ENCODE measurements at places on chromosomes 4 and X.

GRCh38 chr4:118829107-118829506 lies 6.8 kb downstream of the SEC24D start:
- DNase-seq: no peak

- no peak for DNase-seq
Observed at GRCh38 chrX:149916745-149917392, 12.5 kb upstream of the HSFX4 start.

DNA sequence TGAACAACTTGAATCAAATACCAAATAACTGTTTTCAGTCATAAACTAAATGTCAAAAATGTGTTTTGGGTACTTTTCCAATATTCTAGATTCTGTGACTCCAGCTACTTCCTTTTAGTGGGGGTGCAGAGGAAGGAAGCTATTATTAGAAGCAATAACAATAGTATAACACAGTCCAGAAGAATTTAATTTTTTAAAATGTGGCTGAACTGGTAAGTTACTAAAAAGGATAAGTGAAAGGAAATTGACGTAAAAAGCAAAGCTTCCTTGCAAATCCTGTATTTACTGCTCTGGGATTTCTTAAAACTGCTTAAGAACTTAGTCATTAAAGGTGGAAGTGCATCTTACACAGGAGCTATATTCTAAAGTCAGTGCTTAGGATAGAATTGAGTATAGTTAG lies 53.2 kb downstream of the MOSPD2 start:
- DNase-seq: no peak

DNA sequence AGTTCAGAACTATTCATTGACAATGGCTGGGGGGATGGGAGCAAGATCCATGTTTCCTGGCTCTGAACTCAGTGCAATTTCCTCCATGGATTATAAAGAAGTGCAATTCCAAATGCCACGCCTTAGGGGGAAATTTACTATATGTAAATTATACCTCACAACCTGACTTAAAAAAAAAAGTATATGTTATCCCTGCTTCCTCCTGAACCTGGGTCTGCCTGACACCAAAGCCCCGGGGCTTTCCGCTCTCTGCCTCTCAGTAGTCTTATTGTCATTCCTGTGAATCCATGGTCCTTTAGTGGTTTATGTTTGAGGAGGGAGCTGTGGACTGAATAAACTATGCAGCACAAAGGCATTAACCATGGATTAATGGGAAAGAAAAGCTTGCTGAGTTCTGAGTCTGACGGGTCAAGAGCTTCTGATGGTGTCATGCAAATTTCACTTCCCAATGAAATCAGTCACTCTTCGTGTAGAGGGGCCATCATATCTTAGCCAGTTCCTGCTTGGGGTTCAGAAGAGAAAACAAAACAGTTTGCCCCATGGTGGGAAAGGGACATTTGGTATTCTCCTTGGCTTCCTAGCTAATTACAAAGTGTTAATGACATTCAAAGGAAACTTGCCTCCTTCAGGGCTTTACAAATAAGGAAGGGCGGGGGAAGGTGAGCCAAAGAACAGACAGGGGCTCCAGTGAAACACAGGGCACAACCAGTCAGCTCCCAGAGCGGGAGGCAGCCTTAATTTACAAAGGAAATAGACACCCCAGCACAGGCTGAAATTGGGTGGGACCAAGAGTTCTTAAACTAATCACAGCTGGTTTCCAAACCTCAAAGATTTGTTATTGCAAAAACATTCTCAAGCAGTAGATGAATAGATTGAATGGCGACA lies 14.3 kb downstream of the FAM9C start:
- DNase-seq: peak; percentile 57

GRCh38 chr4:2066571-2067445 lies 7.7 kb downstream of the NAT8L start:
- DNase-seq: no peak

DNA sequence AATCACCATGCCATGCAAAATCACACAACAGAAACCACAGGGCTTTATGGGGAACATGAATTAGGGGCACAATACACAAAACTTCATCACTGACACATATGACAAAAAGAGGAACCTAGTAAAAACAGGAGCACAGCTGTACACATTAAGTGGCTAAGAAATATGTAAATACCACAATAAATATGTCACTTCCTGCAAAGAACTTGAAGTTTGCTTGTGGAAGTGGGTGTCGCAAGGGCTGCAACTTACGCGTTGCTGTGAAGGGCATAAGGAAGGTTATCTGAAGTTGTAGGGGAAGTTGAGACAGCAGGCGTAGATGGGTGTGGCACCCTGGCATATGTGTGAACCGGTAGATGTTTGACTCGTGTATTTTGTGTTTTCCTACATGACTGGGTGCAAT lies 42.4 kb downstream of the CLCN4 start:
- peak; percentile 49 for DNase-seq

- DNase-seq: no peak
Observed at GRCh38 chr4:7367864-7368277, 66.9 kb downstream of the PSAPL1 start.

- peak; percentile 16 for DNase-seq
Observed at GRCh38 chrX:132837967-132838366, 120.5 kb downstream of the HS6ST2 start.

DNA sequence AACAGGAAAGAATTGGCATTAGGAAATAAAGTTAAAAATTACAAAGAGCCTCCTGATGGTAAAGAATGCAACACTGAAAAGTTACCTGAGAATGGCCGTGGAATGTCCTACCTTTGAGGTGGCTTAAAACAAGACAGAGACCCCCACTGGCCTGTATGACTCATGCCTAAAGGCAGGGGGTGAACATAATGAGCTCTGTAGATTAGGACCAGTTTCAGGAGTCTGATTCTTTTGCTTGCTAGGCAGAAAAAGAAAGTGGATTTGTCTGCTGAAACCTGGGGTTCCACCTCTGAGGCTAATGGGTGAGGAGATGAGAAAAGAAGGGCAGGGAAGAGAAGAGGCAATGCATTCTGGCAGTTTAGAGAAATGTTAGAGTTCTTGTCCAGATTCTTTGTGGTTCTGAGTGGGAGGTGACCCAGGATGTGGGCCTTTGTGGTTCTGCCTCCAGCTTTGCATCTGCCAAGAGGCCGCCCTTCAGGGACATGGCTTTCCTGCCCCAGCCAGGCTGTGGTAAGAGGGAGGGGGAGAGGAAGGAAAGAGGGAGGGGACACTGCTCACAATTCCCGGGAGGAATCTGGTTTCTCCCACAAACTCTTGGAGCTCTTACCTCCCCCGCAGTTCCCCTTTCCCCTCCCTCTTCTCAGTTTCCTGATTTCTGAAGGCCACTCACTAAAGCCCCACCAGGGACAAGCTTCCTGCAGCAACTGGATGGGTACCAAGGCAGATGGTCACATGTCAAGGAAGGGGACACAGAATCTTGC lies 109.6 kb downstream of the EFNB1 start:
- peak; percentile 71 for DNase-seq

DNA sequence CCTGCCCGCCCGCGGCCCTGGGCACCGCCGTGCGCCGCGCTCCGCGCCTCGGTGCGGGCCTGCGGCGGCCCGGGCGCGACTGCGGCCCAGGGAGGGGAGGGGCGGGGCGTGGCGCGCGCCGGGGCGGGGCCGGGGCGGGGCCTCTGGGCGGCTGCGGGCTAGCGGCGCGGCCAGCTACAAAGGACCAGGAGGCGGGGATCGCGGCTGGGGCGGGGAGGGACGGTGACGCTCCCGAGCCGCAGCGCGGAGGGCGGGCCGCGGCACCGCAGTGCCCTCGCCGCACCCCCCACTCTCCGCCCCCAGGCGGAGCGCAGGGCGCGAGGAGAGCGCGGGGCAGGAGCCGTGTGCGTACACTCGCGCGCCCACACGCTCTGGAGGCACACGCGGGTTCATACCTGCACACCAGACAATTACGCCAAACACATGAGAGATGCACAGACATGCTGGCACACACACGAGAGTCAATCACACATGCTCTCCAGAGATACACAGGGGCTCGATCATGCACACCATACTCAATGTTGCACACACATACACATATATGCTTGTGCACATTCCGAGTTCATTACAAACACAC lies at the start of gene CRMP1:
Gene CRMP1 (minus strand): TSS at position 83 of the 577 bp plus-strand sequence. CDS start 117 bp downstream, outside the sequence.
- peak; percentile 14 for DNase-seq

All from fibroblast of skin of right quadriceps (primary cell).